ENCODE measurements at places on chromosomes 5 and 9.

GRCh38 chr5:168121138-168121494, 170.3 kb upstream of the WWC1 start:
- H3K36me3 ChIP-seq = no peaks in the 10 kb centered on the region
- no peaks in the 10 kb centered on the region for H3K27me3 ChIP-seq
- DNase-seq = no peak
- H3K27ac ChIP-seq = no peak overlapping the region
- peaks cover 19% of the 10 kb centered on the region for H3K4me1 ChIP-seq
- no peak overlapping the region for H3K4me3 ChIP-seq

GRCh38 chr5:151924564-151925301, at the start of gene GLRA1:
Gene GLRA1 (minus strand): TSS chr5:151924851. CDS start chr5:151924549, 302 bp downstream.
- DNase-seq = peak; percentile 26
- H3K36me3 ChIP-seq = no peaks in the 10 kb centered on the region
- H3K27me3 ChIP-seq = peaks cover 2% of the 10 kb centered on the region
- H3K27ac ChIP-seq = no peak within 1 kb of the TSS

- peaks cover 2% of the 10 kb centered on the region for H3K36me3 ChIP-seq
- H3K27ac ChIP-seq = peak overlapping the region; percentile 2
- H3K4me1 ChIP-seq = peaks cover 14% of the 10 kb centered on the region
- H3K4me3 ChIP-seq = no peak overlapping the region
Observed at GRCh38 chr9:70438341-70438928, 24.0 kb upstream of the KLF9 start.

GRCh38 chr9:111798786-111799185, 4.0 kb upstream of the SHOC1 start:
- no peak overlapping the region for H3K4me3 ChIP-seq
- peaks cover 9% of the 10 kb centered on the region for H3K27me3 ChIP-seq
- no peak for DNase-seq

DNA sequence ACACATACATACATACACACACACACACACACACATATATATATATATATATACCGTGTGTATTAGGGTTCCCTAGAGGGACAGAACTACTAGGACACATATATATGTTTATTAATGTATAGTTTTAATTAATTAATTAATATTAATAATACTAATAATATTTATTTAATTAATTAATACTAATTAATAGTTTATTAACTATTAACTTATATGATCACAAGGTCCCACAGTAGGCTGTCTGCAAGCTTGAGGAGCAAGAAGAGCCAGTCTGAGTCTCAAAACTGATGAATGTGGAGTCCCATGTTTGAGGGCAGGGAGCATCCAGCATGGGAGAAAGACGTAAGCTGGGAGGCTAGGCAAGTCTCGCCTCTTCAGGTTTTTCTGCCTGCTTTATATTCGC, 398.0 kb upstream of the KIF2A start:
- H3K27me3 ChIP-seq = no peaks in the 10 kb centered on the region
- no peak for DNase-seq
- H3K4me3 ChIP-seq = no peak overlapping the region
- H3K4me1 ChIP-seq = no peaks in the 10 kb centered on the region
- no peak overlapping the region for H3K27ac ChIP-seq
